Left renal pelvis (tissue), 4 donors: ENCODE measurements at places on chromosomes 16 and 17.
A peak's percentile ranks its signal among the peaks of the same experiment; 100 is the strongest.

DNA sequence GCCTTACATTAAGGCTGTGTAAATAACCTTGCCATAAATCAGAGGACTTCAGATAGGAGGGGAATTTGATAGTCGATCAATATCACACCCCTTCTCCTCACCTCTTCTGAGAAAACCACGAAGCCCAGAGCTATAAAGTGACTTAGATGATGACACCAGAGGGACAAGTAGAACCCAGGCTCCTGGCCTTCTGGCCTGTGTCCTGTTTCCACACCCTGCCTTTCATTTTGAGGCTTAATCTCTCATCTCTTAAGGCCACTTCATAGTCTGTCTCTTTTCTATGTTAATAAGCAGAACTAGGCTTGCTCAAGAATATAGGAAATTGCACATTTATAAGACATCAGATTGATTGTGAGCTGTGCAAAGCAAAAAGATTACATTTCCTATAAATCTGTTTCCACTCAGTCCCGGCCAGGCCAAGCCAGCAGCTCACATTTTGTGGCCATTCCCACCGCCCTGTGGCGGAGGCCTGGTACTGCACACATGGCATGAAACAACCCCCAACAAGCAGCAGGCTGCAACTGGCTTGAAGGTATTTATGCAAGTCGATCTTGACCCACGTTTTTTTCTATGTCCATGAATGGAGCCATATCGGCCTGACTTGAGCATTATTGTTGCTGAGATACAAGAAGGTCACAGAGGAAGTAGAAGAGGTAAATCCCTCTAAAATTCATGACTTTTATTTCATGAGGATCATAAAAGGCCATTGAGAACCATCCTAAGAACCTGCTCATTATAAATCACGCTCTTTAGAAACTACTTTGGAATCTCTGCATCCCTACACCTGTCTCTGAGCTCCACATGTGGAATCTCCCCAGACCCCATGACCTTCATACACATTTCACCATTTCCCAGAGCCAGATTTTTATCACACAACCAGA lies 93.7 kb downstream of the PMP22 start:
- peak; percentile 41 for DNase-seq

DNA sequence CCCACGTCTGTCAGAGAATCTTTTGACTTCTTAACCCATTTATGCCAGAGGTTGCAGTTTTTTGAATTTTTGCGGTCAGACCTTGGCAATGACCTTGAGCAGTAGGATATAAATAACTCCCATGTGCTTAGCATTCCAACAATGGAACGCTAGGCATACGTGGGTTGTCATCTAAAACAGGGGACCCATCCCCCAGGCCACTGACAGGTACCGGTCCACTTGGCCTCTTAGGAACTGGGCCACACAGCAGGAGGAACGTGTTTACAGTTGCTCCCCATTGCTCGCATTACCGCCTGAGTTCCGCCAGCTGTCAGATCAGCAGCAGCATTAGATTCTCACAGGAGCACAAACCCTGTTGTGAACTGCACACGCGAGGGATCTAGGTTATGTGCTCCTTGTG lies 76.8 kb upstream of the LGALS9 start:
- DNase-seq: no peak

- peak; percentile 61 for DNase-seq
These were observed 26.2 kb downstream of the ENDOV start for GRCh38 chr17:80441133-80441578.

GRCh38 chr17:12659500-12659899 lies 6.2 kb upstream of the MYOCD start:
- no peak for DNase-seq

GRCh38 chr17:2710803-2711607 lies 559 bp downstream of the CLUH start:
- no peak for DNase-seq

- DNase-seq: peak; percentile 33
These were observed 42.0 kb upstream of the TMC5 start for GRCh38 chr16:19375561-19376158.

DNA sequence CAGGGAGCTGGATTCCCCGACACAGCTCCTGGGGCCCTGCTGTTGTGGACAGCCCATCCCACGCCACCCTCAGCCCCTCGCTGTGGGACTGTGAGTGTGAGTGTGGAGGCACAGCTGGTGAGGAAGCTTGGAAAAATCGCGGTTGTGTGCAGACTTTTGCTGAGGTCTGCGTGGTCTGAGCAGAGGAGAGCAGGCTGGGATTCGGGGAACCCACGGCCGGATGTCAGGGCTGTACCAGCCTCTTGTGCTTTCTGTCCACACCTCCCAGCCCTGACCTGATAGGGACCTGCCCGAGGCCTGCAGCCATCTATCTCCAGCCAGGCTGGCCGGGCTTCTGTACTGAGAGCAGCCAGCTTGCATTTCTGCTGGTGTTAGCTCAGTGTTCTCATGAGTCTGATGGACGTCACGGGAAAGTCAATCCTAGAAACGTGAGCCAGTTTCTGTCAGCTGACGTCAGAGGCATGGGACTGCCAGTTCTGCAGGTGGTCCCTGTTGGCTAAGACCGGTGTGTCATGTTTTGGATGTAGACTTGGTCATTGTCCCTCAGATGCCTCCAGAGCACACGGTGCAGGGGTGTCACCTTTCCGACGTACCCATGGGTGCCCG lies 72.8 kb upstream of the ZNF750 start:
- DNase-seq: no peak

GRCh38 chr17:77125432-77125901 lies 15.3 kb upstream of the SEC14L1 start:
- no peak for DNase-seq

GRCh38 chr16:83040174-83040573 lies 413.4 kb downstream of the CDH13 start:
- no peak for DNase-seq

GRCh38 chr16:31471875-31472708 lies at the start of gene TGFB1I1:
TSS of gene TGFB1I1 (plus strand) at chr16:31472152. CDS start at chr16:31472189, 37 bp downstream.
- no peak for DNase-seq

DNA sequence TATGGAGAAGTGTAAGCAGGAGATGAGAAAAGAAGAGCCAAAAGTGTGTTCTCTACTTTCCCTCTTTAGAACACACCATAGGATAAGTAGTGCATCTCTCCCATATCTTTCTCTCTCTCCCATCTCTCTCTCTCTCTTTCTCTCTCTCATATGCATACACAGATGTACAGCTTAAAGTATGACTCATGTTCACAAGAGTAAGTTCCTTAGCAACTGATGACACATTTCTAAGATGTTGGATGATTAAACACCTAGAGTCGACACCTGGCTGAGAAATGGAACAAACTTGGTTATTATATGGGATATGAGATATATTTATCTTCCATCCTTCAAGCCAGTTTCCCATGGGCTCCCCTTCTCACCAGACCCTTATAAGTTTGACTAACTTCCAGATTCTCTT lies 113.5 kb downstream of the TMEM132E start:
- no peak for DNase-seq

GRCh38 chr17:31494259-31495021 lies 103.0 kb downstream of the RAB11FIP4 start:
- DNase-seq: no peak

GRCh38 chr16:50688867-50689266 lies 4.5 kb upstream of the NOD2 start:
- no peak for DNase-seq
